Stimulated activated CD8-positive, alpha-beta memory T cell treated with anti-CD3 and anti-CD28 coated beads, Interleukin-2, amount 100 ng/mL, for 48 hours (primary cell): ENCODE measurements at places on chromosomes 2 and 18.

- no peak for DNase-seq
Observed at GRCh38 chr18:23992089-23992940, 22.2 kb upstream of the TTC39C start.

DNA sequence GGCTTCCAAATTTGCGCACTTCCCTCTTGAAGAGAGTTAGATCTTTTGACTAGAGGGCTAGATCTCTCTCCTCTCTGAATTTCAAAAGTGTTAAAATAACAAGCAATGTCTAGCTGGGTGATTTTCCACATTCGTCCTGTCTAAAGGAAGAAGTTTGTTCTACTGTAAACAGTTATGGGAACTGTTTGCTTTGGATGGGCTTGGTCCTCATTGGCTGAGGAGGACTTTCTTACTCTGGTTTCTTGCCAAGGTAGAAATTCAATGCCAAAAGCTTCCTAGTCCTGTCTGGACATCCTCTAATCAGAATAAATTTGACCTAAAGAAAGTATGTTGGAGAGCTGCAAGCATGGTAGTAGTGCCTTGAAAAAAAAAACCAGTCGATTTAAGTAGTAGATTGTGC is 47.4 kb upstream of the RAPH1 start:
- DNase-seq, result no peak

- DNase-seq, result no peak
Observed at GRCh38 chr2:133579274-133579673, 11.0 kb upstream of the NCKAP5 start.

DNA sequence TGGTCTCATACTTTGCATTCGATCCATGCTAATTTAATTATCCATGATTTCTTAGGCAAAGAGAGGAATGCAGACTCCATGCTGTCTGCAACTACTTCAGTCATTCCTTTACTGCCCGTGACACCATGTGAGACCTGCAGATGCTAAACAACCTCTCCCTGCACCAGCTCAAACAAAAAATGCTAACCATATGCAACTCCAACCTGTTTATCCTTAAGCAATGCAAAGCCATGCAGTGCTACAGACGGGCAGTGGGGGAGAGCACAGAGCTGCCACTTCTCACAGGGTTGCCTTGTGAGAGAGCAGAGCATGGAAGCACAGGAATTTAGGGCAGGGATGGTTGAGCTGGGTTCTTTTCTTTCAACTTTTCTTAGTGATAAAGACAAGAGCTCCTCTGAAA is 74.9 kb upstream of the KLHL14 start:
- no peak for DNase-seq

DNA sequence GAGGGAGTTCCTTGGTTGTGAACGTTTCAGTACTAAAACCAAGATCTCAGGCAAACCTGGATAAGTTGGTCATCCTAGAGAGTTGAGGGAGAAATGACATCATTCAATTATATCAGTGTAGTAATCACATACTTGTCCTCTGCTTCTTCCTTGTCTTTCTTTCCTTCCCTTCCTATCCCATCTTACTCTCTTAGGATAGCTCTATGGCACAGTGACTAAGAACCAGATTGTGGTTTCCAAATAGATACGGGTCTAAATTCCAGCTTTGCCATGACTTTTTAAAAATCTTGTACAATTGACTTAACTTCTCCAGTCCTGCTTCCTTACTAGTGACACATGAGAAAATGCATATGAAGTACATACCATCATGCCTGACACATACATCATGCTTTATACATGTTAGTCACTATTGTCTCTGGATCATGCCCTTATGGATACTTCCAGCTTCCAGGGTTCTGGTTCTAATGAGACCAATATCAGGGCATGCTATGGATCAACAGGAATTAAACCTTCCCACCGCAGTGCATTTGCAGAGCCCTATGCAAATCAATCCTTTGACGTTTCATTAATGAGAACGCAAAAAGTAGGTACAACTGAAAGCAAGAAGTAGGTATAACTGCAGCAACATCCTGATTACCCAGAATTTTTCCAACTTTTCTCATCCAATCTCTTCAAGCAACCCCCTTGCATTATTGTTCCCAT is 168.0 kb upstream of the KLF7 start:
- DNase-seq, result no peak

DNA sequence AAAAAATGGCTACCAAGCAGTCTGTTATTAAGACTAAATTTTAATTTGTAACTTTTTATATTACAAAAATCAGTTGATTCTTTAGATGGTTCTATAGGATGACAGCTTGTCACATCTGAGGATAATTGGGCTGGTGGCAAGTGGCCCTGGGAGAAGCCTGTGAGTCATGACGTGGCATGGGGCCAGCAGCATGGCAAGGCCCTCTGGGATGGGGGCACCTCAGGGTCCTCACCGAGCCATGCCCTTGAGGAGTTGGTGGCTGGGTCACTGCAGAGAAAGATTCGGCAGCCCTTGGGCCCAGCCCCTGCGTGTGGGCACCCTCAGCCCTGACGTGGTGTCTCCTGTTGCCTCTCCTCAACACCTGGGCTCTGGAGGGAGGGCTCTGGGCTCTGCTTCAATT is 49.7 kb downstream of the STK25 start:
- no peak for DNase-seq

GRCh38 chr2:217826520-217826919 is 176.3 kb downstream of the TNS1 start:
- no peak for DNase-seq

DNA sequence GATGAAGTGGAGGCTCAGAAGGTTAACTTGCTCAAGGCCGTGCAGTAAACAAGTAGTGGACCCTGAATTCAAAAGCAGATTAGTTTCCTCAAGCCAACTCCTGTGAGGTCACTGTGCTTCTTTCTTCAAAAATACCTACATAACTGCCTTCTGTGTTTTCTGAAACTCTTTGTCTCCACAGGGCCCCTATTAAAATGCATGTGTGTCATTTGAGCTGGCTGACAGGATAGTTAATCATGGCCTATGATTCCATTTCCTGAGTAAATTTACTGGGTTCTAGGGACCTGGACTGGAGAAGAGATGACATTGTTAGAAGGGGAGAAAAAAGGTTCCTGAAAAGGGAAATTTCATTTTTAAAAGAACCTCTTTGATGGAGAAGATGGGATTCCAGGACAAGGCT is 12.9 kb upstream of the DTNA start:
- DNase-seq, result no peak

- DNase-seq, result peak; percentile 55
Observed at GRCh38 chr2:236512902-236513435, 56.7 kb upstream of the ACKR3 start.

- DNase-seq, result no peak
Observed at GRCh38 chr18:2480536-2480935, 90.8 kb downstream of the METTL4 start.

DNA sequence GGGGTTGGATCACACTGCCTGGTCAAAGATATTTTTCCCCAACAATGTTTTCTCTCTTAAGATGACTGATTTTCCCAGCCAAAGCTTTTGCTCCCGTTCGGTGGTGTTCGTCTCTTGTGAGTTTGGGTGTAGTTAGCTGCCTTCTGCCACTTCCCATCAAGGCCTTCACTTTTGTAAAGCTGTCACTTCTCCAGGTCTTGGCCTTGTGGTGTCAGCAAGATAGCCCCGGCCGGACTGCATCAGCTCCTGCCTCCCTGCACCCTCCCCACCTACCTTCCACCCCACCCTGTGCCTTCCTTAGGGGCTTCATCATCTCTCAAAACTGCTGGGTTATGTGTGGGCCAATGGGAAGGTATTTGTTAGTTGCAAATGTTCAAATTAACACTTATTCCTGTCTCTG is 228.9 kb downstream of the BCL11A start:
- no peak for DNase-seq
